ENCODE measurements at places on chromosomes 2 and 18.

GRCh38 chr2:142038826-142039225, 92.0 kb downstream of the LRP1B start:
- DNase-seq = no peak

DNA sequence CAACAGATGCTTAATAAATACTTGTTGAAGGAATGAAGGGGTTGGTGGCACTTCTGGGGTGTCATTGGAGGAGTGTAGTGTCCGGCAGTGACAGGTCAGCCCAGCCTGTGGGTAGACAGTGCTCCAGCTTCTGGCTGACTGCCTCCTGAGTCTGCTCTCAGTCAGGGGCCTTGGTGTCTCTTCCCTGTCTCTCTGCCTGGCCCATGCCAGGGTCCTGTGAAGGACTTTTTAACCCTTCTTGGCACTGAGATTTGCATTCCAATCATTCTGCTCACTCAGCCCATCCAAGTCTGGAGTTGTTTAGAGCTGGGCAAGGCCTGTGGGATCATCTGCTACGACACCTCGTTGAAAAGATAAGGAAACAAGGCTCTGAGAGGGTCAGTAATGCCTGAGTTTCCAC, 1.4 kb upstream of the KCNK3 start:
- no peak for DNase-seq

DNA sequence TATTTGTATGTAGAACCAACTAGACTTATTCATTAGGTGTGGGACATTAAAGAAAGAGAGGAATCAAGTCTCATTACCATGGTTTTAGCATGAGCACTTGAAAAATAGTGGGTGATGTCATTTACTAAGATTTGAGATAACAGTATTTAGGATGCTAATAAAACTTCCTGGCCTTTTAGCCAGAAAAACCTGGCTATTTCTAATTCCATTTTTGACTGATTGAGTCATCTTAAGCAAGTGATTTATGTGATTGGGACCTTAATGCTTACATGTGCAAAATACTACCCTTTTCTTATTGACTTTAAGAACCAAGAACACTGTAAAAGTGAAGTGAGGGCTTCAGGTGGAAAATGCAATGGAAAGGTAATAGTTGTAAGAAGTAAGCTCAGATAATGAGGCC, 196.8 kb upstream of the SESTD1 start:
- DNase-seq = no peak

- DNase-seq = no peak
Observed at GRCh38 chr2:85712336-85712735, 18.2 kb downstream of the GNLY start.

- no peak for DNase-seq
Observed at GRCh38 chr2:191122638-191123294, 28.0 kb downstream of the STAT4 start.

DNA sequence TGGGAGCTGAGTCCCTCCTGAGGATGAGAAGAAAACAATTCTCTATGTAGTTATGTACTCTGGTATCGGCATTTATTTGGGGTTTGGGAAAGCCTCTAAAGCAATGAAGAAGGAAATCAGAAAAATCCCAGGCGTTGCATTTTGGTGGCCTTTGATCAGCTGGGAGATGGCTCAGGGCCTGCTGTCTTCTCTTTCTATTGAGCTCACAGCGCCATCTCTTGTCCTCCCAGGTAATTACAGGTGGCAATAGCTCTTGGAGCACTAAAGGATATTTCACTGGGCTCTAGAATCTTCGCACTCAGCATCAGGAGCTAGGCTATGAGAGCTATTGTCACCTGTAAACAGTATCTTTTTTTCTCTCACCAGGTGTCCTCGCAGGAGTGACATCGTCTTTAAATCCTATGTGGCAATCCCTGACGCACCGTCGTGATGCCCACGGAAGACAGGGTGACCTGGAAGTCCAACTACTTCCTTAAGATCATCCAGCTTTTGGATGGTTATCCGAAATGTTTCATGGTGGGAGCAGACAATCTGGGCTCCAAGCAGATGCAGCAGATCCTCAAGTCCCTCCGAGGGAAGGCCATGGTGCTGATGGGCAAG, 76.1 kb upstream of the PMAIP1 start:
- no peak for DNase-seq

DNA sequence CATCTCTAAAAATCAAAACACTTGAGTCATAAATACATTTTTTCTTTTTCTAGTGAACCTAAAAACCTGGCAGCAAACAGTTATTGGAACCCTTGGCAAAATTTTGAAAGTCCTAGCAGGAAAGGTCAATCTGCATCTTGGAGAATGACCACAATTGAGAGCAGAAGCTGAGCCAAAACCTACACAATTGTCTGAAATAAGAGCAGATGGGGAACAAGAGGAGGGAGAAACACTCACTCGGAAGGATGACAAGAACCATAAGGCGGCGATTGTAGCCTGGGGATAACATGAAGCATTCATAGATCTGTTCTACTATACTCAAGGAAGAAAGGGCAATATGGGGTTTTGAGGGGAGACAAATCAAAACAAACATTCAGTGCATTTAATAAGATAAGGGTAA, 117.0 kb downstream of the CHN1 start:
- no peak for DNase-seq

GRCh38 chr2:15154297-15154696, 406.8 kb downstream of the NBAS start:
- DNase-seq = no peak

DNA sequence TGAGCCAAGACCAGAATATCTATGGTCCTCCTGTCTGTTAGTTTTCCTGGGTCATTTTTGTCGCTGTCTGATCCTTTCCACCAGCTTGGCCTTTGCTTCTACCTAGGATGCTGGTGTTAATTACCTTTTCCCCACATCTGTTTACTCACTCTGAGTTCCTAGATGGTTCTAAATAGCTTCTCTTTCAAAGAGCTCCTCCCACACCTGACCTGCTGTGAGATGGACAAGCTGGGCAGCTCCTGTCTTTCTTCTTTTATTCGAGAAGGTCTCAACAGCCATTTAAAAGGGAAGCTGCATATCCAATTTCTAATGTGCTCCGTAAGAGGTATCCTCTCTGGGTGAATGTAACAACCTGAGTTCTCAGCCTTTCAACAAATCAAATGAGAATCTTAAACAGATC, 156.2 kb downstream of the HRH4 start:
- DNase-seq = no peak

DNA sequence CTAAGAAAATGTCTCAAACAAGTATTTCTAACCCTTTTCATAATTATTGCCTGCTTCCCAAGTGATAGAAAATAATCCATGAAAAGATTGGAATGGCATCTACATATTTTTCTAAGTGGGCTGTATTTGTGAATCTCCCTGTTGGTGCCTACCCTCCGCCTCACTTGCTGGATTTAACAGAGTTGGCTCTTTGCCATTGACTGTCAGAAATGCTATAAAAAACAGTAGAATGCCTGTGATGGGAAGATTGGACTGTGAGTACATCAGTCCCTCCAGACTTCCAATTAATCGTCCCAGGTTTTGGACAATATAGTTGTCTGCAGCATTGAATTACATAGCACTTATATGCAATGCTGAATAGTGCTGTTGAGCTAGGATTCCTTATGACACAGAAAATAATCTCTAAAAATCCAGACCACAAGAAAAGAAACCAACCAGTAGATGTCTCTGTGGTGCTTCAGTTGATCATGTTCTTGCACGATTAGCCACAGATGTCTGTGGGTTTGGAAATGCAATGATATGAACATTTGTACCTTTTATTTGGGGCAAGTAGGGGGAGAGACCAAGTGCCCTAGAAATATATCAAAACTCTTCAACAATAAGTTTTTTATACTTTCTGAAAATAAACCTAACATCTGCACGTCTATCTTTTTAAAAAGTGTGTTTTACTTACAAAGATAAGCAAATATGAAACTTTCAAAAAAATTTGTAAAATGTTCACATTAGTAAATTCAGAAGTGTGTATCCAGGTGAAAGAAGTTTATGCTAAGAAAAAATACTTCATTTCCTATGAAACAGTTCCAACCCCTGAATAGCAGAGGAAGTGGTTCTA, 88.5 kb downstream of the DYNAP start:
- peak; percentile 13 for DNase-seq

DNA sequence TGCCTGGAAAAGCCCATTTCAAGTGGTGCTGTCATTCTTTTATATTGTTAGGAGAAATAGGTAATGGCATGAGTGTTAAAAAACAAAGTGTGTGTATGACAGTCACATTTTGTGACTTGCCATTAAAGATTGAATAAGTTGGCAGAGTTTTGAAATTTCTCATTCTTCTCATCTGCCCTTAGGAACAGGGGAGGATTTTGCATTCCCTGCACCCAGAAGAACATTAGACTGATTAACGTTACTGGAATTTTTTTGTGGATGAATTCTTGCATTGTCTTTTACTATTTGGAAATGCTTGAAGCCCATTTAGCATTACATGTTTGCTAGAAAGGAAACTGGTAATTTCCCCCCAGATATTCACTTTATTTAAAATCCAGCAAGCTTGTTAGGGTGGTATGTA, 162.2 kb downstream of the BABAM2 start:
- DNase-seq = no peak

GRCh38 chr2:226683196-226683595, 116.4 kb downstream of the IRS1 start:
- no peak for DNase-seq

DNA sequence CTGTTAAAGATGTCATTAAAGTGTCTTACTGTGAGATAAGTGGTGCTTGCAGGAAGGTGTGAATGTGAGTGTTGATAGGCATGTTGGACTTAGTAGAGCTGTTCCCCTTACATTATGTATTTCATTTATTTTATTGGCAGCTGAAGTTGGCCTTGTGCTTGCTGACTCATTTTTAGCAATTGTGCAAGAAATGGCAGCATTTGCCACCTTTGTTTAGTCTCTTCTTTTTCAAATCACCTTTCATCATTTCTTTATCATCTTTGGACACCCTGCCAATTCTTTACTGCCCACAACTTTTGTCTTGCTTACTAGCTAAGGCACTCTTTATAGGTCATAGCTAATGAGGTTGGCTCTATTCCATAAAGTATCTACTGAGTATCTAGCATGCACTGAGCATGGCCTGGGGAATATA, 130.3 kb upstream of the LYPD6 start:
- DNase-seq = no peak

DNA sequence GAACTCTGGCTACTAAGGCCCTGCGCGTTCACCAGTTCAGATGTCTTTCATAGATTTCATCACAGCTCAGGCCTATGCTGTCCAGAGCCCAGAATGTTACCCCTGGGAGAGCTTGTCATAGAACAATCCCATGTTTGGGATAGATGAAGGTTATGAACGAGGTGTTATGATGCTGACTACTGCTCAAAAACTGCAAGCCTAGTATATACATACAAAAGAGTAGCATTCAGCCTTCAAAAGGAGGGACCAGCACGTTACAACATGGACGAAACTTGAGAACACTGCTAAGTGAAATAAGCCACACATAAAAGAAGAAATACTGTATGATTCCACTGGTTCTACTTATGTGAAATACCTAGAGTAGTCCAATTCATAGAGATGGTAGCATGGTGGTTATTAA, 401.9 kb downstream of the NBAS start:
- no peak for DNase-seq

GRCh38 chr2:36698993-36699392, 2.5 kb downstream of the VIT start:
- DNase-seq = no peak

DNA sequence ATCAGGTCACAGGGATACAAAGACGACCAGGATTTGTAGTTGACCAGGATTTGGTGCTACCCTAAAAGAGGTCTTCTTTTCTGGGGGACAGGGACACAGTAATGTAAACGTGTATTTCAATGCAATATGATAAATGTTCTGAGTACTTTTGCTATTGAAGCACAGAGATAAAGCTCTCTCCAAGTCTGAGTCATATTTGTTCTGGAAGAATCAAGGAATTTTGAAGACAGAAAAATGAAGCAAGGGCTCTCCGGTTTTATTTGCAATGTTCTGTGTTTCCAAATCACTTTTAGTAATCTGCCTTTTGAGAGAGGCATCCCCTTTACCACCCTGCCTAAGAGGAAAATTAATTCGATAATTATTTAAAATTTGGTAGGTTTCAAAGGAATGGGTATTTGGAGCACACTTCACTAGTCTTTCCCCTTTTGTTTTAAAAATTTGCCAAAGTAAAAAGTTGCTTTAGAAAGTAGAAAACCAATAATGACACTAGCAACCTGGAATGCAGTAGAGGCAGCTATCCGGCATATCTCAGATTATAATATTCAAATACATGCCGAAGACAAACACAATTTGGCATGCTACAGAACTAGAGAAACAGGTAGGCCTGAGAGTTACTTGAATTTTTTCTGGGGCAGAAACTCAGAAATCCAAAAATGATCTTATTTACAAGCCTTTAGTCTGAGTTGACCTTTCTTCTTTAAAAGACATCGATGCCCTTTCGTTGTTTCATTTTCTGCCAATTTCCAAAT, 82.7 kb downstream of the MREG start:
- no peak for DNase-seq

GRCh38 chr2:53632714-53633113, 134.9 kb upstream of the CHAC2 start:
- DNase-seq = no peak

DNA sequence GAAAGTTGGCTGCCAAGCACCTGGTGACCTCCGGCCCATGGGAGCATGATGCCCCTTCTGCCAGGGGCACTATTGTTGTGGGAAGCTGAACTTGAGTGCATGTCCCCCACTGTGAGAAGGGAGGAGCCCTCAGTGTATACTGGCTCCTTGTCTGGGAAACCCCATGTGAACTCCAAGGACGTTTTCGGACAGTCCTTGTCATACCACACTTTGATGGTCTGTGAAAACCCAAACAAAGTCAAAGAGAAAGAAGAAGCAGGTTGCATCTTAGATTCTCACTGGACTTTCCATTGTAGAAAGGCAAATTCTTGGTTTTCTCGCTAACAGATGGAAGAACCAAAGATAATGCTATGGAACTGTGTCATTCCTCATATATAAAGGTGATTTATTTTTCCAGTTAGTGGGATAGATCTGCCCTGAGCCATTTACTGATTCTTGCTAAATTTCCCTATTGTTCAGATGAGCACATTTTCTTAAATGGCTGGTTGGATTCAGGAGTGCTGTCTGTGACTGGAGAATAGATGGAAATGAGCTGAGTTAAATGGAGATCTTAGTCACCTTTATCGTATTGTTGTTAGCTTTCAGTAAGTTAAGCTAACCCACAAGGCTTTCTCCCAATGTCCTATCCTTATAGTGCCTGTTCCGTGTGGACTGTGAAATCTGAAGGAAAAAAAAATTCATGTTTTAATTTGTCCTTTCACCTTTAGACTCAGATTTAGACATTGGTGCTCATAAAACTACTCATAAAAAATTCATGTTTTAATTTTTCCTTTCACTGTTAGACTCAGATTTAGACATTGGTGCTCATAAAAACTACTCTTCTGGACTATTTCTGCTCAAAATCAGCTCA, 166.6 kb downstream of the ACTR3 start:
- no peak for DNase-seq

DNA sequence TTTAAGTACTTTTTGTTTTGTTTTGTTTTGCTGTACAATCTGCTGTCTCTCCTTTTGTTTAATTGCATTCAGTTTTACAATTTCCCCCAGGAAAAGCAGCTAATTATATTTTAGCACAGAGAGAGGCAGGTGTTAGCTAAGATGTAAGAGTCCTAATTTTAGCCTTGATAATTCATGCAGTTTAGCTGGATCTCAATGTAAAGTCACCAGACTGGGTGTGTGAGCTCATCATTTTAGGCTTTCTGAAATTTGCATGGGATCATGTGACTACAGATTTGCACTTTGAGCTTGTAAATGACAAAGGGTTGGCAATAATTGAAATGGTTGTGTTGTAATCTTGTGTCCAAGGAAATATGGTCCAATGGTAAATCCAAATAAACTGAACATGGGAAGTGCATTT, 68.5 kb downstream of the ETAA1 start:
- no peak for DNase-seq

- DNase-seq = no peak
Observed at GRCh38 chr18:3402982-3403451, 47.0 kb upstream of the TGIF1 start.

Data from stimulated activated naive CD4-positive, alpha-beta T cell (primary cell).